Right ventricle myocardium superior (tissue), 1 donor: ENCODE measurements at places on chromosomes 2 and 18. TPM values are rescaled to one million over a fixed set of nuclear protein-coding genes. Genes with fewer than 3 reads are reported as not detected.
A peak's percentile ranks its signal among the peaks of the same experiment; 100 is the strongest.

DNA sequence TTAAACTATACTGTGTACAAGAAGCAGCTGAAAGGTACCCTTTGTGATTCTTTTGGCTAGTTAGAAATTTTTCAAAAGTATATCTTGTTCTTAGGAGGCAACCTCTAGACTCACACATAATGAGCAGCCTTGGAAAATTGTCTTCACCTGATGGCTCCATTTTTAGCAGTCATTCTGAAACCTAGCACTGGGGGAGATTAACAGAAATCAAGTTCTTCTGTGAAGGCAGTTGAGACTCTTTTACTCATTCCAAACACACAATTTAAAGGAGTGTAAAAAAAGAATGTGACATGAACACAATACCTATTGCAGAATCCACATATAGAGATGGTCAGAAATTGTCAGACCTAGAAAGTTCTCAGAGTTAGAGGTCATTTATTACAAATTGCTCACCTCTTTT lies 197.7 kb downstream of the UBE2E3 start:
- no peak for DNase-seq

- no peak for DNase-seq
Observed at GRCh38 chr2:218736531-218736930, 25.9 kb downstream of the TTLL4 start.

GRCh38 chr2:66305718-66306117 lies 129.2 kb upstream of the MEIS1 start:
- peak; percentile 79 for DNase-seq

- no peak for DNase-seq
Observed at GRCh38 chr2:234502285-234502918, 5.5 kb upstream of the ARL4C start.

- no peak for DNase-seq
Observed at GRCh38 chr2:119359774-119360173, 6.9 kb downstream of the C2orf76 start.

Gene PDCD1
- 2.0 TPM for total RNA-seq

Gene LYG1
- not detected for total RNA-seq
